Tibial artery (tissue), 4 donors: ENCODE measurements at places on chromosomes 4 and X.

GRCh38 chr4:75289914-75290582 is 224.2 kb downstream of the RCHY1 start:
- no peak for DNase-seq

- DNase-seq, result no peak
Measured at GRCh38 chrX:39688219-39688575, 409.6 kb downstream of the BCOR start.

- peak; percentile 70 for DNase-seq
Measured at GRCh38 chr4:26321373-26322221, 783 bp downstream of the RBPJ start.

DNA sequence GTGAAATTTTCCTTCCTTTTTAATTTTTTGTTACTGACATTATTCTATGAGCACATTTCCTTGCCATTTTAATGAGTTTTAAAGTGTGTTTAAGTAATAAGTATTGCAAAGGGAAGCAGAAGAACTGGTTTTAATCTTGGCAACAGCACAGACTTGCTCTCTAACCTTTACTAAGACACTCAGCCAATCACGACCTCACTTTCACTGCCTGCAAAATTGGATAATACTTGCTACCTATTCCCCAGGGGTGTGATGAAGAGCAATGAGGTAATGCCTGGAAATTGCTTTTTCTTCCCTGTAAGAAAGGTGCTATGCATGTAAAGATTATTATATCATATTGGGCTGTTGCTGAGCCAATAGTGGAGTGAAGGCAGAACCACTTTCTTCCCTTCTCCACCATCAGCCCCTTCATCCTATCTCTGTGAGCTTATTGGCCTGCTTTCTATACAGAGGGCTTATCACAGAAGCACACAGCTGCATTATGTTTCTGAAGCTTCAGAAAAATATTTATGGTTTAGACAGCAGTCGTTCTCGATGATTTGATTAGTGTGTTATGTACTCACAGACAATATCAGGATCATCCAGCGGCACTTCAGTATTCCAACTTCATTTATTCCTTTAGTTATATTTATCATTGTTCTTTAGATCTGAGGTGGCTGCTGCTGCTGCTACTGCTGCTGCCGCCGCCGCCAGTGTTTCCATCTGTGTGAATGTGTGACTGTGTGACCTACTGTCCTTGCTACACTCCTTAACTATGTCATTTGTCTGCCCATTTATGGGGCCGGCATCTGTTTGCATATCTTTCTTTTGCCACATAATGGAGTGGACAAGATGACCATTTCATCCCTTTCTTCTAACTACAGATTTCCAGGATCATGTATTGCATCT is 255.1 kb downstream of the C4orf33 start:
- no peak for DNase-seq

GRCh38 chrX:68634649-68635227 is 12.7 kb upstream of the STARD8 start:
- no peak for DNase-seq

- no peak for DNase-seq
Measured at GRCh38 chr4:147307896-147308674, 172.8 kb upstream of the EDNRA start.

DNA sequence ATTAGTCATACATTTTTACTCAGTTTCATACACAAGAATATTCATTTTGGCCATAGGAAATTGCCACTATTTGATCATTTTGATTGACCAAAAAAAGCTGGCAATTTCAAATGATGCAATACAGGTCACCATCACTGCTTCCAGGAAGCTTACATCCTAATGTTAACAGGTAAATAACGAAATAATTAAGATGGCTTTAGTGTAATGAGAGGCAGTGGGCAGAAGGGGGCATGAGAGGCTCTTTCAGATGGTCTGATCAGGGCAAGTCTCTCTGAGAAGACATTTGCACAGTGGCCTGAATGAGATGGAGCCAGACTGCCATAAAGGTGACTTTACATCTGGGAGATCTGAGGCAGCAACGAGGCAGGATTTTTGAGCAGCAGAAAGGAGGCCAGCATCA is 170.7 kb downstream of the SLIT2 start:
- DNase-seq, result no peak

GRCh38 chr4:37008199-37008598 is 236.3 kb upstream of the NWD2 start:
- no peak for DNase-seq
